Cortex of kidney (tissue), 1 donor: ENCODE measurements at places on chromosomes 1 and 21.

- no peak for DNase-seq
Observed at GRCh38 chr1:176271572-176271971, 64.5 kb upstream of the COP1 start.

GRCh38 chr1:89999208-89999607 is 4.3 kb downstream of the ZNF326 start:
- DNase-seq: no peak

DNA sequence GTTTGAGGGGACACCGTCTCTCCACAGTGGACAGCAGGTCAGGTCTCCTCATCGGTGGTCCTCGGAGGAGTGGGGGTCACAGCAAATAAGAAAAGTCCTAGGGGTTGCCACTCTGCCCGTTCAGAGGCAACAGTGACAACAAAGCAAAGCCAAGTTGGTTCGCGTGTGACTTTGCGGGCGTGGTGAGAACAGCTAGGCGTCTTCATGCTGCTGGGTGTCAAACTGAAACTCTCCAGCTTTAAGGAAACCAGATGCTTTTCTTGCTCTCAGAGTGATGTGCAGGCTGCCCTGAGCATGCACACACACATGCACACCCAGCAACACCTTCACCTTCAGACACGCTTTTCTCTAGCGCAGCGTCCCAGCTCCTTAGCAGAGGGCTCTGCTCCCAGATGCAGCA is 70.1 kb upstream of the ARHGEF16 start:
- no peak for DNase-seq

DNA sequence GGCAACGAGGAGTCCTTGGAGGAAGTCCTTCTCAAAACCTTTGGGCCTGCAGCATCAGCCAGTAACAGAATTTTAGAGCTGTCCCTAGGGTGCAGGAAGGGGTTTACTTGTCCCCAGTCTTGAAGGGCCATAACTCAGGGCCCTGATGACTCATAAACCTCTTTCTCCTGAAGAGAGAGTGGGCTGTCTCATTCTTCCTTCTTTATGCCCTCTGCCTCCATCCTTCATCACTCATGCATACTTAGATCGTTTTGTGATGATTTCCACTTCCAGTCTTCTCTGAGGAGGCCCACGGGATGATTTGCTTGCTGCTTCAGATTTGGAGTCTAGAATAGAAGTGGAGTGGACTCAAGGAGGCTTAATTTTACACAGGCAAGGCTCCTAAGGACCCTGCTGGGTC is 60.2 kb downstream of the NDUFS5 start:
- no peak for DNase-seq

DNA sequence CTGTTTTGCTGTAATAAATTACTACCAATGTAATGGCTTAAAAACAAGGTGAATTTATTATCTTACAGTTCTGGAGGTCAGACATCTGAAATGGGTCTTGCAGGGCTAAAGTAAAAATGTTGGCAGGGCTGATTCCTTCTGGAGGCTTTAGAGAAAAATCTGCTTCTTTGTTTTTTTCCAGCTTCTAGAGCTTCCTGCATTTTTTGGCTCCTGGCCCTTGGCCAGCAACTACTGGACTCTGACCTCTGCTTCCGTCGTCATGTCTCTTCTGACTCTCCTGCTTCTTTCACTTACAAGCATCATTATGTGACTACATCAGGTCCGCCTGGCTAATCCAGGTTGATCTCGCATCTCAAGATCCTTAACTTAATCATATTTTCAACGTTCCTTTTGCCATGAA is 350.9 kb downstream of the S1PR1 start:
- no peak for DNase-seq

- no peak for DNase-seq
Observed at GRCh38 chr1:26025060-26025459, 3.5 kb downstream of the EXTL1 start.

- DNase-seq: no peak
Observed at GRCh38 chr21:29496337-29496736, 197.6 kb downstream of the BACH1 start.

DNA sequence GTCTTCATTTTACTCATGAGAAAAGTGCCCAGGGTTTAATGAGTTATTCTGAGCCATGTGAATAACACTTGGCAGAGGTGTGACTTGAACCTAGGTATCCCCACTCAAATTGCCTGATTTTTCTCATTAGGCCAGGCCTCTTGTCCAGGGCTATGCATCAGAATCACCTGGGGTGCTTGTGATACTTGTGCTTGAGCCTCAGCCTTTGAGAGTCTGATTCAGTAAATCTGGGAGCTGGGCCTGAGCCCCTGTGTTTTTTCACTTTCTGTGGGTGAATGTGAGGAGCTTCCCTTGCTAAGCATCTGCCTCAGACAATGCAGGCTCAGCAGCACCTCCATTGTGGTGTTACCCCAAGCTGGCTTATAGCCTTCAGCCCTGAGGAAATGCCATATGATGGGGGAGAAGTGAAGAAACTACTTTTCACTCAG is 127.1 kb downstream of the S1PR1 start:
- DNase-seq: no peak

- no peak for DNase-seq
Observed at GRCh38 chr1:199404976-199405375, 622.5 kb upstream of the NR5A2 start.

- DNase-seq: no peak
Observed at GRCh38 chr1:180643693-180644092, 11.9 kb downstream of the XPR1 start.

DNA sequence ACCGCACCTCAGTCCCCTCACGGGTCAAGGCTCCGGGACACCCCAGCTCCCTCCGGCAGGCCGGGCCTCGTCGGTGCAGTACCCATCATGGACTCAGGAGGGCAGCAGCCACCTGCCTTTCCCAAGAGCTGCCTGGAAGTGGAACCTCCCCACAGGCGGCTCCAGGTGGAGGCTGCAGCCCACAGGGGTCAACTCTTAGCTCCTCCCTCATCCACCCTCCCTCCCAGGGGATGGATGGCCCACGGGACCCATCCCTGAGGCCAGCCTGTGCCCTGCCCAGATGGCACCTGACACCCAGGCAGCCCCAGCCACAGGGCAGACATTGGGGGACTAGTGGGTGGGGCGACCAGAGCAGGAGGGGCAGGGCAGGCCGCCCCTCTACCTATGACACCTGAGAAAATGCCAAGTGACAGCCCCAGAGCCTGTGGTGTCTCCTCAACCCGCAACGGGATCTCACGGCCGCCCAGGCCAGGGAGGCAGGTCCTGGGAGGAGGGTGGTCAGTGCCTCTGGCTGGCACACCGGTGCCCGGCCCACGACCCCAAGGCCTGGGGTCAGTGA is 1.2 kb upstream of the ARHGEF16 start:
- no peak for DNase-seq

- DNase-seq: no peak
Observed at GRCh38 chr21:25997788-25998611, 172.6 kb downstream of the APP start.

DNA sequence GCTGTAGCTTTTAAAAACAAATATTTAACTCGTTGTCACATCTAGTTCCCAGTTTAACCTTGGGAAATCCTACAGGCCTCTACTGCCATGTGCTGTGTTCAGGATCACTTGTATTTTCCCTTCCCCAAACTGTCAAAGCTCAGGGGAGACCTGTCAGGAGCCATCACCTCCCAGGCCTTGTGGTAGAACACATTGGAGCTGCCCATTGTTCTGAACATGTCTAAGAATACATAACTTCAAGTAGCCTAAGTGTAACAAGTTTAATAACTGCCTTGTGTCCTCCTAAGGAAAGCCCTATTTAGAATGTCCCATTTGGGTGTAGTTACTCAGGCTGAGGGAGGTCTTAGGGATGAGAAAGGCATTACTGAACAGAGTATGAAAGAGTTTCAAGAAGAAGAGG is 28.6 kb upstream of the PIGC start:
- no peak for DNase-seq

DNA sequence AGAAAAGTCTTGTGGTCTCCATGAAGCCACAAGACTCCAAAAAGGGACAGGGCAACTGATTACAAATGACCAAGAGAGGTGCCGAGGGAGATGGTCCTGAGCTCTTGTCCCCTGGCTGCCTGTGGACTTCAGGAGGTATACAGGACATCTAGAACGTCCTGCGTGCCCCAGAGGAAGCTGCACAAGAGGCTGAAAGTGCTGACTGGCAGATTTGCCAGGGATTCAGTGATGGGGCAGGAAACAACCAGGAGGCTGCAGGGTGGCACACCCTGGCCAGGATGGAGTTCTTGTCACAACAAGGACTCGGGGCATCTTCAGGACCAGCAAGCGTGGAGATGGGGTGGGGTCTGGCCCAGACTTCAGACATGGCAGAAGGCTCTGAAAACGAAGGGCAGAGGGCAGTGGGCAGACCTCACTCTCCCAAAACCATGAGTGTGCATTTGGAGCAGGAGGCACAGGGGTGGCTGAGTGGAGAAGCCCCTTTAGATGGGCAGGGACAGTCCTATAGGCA is 13.4 kb upstream of the PKP1 start:
- DNase-seq: no peak

GRCh38 chr1:181513786-181514297 is 30.5 kb downstream of the CACNA1E start:
- DNase-seq: no peak

GRCh38 chr1:61746813-61747212 is 4.5 kb downstream of the PATJ start:
- no peak for DNase-seq

- no peak for DNase-seq
Observed at GRCh38 chr21:41115851-41116250, 52.1 kb upstream of the BACE2 start.

GRCh38 chr21:35024513-35024912 is 24.6 kb downstream of the RUNX1 start:
- DNase-seq: no peak

DNA sequence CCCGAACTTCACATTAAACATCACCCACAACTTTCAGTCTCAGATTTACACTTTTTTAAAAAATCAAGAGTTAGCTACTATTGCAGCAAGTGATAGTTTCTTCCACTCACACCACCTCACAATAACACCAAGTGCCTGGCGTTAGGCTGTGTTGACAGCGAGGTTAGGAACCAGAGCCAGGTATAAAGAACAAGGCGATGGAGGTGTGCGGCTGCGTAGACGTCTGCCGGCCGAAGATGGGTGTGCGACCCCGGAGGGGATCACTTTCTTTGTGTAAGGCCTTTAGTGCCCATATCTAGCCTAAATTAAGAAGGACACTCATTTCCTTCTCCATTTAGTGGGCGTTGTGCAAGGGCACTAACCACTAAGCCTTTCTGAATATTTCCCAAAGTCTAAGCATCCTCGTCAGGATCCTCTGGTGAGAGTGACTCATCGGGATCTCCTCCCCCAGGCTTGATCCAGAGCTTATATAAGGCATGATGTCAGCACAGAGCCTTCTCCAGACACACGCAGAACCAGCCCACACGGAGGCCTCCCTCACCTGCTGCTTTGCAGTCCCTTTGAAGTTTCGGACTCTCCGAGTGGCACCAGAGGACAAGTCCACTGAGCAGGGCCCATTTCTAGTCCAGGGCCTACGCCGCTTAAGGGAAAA is 11.8 kb downstream of the NHLH2 start:
- DNase-seq: no peak

DNA sequence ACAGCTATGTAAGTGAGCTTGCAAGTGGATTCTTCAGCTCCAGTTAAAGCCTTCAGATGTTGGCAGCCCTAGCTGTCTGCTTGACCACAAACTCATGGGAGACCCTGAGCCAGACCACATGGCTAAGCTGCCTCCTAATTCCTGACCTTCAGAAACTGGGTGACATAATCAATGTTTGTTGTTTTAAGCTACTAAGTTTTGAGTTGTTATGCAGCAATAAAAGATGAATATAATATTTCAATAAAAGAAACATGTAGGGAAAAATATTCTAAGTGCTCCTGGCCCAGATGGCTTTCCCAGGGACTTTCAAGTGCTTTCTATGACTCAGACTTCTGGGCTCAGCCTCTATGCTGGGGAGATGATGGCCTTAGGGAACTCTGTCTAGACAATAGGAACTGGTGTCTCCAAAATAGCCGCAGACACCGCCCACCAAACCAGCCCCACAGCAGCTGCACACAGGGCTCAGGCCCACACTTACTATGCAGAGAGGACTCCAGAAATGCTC is 20.3 kb upstream of the AZIN2 start:
- DNase-seq: no peak

DNA sequence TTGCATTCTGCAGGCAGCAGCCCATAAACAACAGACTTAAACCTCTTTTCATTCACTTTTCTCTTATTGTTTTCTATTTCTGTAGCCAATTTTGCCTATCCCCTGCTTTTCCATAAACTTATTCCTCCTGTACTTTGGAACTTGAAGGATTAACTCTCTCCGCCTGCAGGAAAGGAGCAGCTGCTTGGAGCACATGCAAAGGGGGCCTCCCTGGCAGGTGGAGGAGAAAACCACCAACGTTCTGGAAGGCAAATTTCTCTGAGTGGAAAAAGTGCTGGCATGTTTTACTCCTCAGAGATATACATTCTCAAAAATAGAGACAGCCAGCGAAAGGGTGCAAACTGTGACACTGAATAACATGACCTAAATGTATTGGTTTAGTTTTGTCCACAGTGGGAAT is 33.6 kb downstream of the RGS21 start:
- no peak for DNase-seq

GRCh38 chr1:113928187-113928930 is 765 bp upstream of the HIPK1 start:
- DNase-seq: no peak

DNA sequence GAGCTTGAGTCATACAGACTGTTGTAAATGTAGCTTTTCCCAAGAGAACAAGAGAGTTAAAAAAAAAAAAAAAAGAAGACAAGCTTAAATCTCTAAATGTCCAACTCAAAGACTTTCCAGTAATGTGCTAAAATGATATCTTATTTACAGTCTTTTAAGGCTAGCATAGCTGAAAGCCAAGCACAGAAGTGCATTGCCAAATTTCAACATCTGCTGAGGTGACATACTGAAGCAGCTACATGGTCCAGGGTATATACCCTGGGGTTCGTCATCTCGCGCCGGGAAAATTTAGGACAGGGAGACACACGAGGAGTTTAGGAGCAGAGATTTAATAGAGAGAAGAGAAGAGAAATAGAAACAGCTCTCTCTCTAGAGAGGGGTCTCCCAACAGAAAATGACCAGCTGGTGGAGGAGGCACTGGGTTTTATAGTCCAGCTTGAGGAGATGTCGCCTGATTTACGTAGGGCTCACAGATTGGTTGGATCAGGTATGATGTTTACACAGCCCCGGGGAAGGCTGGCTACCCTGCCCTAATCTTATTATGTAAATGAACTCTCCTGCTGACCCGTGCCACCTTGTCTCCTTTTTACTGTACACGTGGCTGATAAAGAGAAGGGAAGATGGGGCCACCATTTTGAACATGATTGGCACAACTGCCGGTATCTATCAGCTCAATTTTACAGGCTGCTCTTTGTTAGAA is 172.7 kb downstream of the TRIM33 start:
- DNase-seq: no peak

DNA sequence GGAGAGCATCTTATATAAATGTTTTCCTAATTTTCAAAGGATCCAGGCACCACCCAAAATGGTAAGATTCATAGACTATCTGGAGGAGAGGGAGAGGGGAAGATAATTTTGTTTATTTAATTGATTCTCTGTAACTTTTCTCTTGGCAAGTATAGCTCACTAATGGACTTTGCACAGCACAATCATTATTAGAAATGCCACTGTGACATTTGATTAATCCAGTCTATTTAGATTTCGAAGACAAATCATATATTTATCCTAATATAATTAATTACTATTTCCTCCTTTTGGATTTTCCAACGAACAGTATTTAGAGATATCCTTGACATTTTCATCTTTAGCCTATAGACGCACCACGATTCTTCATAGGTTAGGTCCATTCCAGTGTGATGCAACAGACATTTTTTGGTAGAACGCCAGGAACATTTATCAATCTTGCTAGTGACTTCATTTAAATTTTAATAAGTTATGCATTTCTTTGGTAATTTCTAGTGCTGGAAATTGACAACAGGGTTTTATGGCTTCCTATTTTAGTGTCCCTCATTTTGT is 152.4 kb downstream of the GRIK1 start:
- no peak for DNase-seq
